ENCODE measurements at places on chromosomes 5 and 9.

- no peak for DNase-seq
These were observed 372.0 kb downstream of the CDH9 start for GRCh38 chr5:26666371-26666770.

DNA sequence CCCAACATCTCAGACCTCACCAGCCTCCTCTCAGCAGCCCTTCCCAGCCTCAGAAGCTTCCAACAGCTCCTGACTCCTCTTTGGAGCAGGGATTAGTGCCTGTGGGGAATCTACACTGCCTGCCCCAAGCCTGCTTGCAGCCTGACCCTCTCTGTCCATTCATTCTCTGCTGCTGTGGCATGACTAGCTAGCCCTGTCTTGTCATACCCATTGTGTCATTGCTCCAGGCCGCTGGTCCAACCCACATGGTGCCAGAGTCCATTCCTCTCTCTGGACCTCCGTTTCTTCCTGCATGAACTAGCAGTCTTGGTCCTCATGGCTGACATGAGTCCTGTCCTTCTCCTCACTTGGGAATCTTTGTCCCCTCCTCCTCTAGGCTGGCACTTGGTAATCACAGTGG is 12.8 kb upstream of the RXRA start:
- no peak for DNase-seq

- DNase-seq = no peak
These were observed 182.4 kb upstream of the OTULINL start for GRCh38 chr5:14399054-14399692.

GRCh38 chr9:114504341-114505186 is 709 bp downstream of the WHRN start:
- DNase-seq = no peak

- DNase-seq = no peak
These were observed 27.7 kb downstream of the PARP8 start for GRCh38 chr5:50694027-50694590.

DNA sequence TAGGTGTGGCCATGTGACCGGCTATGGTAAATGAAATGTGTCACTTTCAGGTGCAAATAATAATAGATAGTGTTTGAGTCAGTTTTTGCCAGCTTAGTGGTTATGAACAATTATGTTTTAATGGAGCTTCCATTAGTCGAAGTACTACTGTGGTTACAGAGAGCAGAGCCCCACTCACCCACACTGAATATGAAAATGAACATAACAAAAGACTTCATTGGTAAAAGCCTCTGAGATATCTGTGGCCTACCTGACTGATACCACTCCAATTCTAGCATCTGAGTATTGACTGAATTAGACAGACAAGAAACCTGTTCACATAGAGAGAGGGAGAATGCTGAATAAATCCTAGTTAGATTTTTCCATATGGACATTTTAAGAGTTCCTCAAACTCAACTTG is 405.6 kb downstream of the BRINP1 start:
- DNase-seq = no peak

DNA sequence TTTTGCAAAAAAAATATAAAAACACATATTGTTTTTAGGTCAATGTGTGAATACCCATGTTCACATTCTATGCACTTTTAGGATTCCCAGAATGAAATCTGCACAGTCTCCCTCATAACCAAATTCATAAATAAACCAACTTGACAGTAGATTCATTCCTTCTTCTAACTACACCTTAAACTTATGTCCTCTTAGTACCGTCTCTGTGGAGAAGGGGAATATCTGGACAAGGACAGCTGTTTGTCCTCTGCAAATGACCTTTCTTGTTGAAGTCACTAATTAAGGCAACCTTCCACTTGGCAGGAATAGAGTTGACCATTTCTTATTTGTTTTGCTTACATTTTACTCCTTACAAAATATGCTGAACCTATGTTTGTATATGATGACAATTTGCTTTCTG is 71.1 kb downstream of the FBN2 start:
- no peak for DNase-seq

All from activated CD8-positive, alpha-beta memory T cell treated with anti-CD3 and anti-CD28 coated beads for 48 hours (primary cell).